HuH-7.5 (cell line): ENCODE measurements at places on chromosomes 16 and 17.
A peak's percentile ranks its signal among the peaks of the same experiment; 100 is the strongest.

GRCh38 chr16:17412221-17412620 is 58.5 kb downstream of the XYLT1 start:
- no peak for DNase-seq

DNA sequence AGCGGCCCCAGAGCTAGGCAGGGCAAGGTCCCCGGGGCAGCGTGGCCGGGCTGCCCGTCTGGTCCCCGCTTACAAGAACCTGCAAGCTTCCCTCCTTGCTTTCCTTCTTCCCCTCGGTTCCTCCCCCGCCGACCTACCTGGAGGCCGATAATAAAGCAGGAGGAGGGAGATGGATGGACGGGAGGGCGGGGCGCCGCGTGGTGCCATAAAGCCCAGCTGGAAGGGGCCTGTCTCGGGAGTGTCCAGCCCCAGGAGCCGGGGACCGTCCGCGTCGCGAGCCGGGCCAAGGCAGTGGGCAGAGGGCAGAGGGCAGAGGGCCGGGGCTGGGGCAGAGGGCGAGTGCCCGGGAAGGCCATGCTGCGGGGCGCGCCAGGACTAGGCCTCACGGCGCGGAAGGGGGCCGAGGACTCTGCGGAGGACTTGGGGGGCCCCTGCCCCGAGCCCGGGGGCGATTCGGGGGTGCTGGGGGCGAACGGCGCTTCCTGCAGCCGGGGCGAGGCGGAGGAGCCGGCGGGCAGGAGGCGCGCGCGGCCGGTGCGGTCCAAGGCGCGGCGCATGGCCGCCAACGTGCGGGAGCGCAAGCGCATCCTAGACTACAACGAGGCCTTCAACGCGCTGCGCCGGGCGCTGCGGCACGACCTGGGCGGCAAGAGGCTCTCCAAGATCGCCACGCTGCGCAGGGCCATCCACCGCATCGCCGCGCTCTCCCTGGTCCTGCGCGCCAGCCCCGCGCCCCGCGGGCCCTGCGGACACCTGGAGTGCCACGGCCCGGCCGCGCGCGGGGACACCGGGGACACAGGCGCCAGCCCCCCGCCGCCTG is at the start of gene BHLHA9:
Gene BHLHA9 (plus strand): TSS at position 235 of the 820 bp plus-strand sequence. CDS start 120 bp downstream, at position 355.
- no peak for DNase-seq

DNA sequence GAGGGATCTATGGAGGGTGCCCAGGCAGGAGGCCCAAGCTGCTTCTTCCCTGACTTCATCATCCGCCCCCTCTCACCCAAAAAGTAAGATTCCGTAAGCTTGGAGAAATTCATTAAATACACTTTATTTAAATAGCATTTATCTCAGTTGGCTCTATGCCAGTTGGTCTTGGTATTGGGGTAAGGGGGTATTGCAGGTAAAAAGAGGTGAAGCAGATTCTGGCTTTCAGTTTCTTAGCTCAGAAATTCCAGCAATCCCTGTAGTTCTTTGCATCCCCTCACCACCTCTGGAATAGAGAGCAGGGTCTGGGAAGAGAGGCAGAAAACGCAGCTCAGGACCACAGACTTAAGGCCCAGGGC is 750 bp upstream of the ALDOC start:
- no peak for DNase-seq

DNA sequence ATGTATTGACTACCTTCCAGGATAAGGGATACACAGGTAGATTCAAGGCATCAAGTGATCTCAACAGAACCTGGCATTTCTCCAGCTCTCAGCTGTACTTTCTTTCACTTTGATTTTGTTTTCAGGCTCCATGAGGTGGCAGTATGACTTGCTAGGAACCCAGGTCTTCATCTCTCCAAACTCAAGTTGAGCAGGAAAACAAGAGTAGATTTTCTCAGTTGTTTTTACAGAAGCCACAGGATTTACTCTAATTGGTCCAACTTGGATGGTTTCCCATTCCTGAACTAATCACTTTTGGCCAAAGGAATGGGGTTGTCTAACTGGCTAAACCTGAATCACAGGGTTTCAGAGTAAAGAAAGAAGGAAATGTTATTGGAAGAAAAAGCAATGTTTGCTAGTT is 146.6 kb downstream of the TRIM37 start:
- peak; percentile 73 for DNase-seq

DNA sequence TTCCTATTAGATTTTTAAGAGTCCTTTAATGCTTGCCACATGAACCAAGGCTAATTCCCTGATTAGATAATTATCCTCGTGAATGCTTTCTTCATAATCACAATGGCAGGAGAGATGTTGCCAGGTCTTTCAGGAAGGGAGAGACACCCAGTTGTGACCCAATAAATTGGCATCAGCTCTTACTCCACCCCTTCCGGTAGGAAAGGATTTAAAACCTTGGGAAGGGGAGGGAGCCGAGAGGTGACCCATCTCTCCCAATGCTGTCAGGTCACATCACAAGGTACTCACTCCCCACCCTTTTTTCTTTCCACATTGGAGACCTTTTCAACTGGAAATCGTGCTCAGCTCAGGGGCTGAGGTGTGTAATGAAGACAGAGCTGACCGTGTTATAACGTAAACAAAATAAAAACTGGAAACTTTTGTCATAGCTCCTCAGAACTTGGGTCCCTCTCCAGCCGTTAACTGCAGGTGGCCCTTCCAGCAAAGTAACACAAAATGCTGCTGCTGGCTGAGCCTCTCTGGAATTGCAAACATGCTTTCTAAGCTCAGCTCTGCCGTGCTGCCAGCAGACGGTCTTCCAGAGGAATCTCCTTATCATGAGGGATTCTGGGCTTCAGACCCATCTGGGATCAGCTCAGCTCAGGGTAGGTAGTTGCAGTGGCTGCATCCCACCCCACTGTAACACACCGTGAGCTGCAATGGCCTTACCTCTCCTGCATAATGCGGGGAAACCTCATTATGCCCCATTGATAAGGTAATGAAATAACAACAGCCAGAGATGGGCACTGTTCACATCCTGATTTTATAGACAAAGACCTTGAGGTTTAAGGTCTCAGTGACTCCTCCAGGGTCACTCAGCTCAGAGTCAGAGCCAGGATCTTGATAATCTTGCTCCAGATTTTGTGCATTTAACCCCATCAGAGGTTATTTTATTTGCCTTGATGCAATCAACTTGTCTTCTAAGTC is 15.6 kb downstream of the TMEM100 start:
- DNase-seq = no peak

DNA sequence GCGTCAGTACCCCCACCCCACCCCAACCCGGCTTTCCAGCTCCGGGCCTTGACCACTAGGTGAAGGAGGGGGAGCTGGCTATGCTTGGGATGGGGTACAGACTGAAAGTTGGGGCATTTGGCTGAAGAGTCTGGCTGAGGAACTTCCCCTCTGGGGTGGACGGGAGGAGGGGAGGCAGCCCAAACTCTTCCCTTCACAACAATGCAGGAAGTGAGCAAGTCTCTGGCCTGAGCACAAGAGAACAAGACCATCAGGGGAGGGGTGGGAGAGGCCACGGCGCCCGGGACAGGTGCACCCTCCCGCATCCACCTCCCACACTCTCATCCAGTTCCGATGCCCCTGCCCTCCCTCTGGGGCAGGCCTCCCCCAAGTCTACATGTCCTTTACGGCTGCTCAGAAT is 5.6 kb downstream of the USH1G start:
- DNase-seq = no peak

DNA sequence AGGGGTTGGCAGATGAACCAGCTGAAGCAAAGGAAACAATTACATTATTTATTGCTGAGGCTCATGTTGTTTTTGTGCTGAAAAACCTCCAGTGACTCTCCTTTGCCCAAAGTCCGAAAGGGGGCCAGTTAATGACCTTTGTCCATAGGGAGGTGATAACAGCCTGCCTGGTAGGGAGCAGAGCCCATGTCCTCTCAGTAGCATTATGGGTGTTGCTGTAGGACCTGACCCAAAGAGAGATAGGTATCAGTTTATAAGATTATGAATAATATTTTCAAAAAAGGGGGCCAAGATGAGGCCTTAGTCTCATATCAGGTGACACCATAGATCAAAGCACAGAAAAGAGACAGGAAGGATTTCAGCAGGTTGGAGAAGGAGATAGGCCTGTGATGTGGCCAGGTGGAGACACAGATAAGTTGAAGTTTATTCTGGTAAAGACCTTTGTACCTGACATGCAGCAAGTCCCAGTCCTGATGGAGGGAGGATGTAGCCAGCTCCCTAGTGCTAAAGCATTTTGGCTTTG is 55.1 kb downstream of the CENPV start:
- DNase-seq = no peak

DNA sequence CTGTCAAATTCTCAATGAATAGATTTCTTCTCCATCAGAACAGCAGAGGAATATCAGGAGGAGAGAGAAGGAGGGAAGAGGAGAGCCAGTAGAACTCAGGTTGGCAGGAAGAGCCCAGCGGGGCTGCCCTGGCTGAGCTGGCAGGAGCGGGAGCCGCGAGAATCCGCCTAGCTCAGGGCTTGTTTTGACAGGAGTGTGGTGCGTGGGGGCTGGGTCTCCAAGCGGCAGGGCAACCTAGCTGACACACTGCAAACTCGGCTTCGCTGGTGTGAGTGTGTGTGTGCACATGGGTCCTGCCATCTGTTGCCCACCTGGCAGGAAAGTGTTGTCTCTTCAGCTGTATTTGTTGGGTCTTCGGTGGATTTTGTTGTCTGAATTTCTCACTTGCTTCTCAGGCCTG is 27.9 kb upstream of the BCAR1 start:
- no peak for DNase-seq

- peak; percentile 70 for DNase-seq
These were observed 9.9 kb upstream of the NAGS start for GRCh38 chr17:43994272-43995149.

DNA sequence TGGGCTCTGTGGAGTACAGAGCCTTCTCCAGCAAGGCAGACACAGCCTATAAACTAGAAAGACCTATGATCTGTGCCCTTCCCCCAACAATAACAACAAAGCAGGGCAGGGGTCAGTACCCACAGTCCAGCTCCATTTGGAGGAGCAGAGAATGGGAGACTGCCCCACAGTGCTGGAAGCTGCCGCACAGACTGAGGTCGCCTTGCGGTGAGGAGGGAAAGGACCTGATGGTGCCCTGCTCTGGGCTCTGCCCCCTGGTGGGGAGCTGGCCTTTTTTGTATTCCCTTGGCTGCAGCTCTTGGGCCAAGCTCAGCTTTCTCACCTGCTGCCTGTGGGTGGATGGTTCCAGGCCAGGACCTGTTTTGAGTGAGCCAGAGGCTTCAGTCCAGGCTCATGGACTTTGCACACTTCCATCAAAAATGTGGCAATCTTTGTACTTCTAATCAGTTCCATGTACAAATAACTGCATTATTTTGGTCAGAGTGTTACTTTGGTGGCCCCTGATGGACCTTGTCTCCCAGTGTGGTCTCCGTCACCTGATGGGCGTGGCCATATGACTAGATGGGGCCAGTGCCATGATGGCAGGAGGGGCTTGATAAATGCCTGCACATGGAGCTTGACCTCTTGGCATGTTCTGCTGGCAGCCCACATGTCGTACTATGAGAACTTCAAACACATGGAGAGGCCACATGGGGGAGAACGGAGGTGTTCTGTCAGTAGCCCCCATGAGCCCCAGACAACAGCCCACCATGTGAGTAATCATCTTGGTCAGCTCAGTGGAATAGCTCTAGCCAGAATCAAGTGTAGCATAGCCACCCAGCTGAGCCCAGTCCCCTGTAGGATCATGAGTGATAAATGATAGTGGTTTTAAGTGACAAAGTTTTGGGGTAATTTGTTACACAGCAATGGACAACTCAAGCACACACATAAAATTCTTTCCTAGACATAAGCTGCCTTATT is 24.2 kb downstream of the B9D1 start:
- DNase-seq = peak; percentile 86

- DNase-seq = no peak
These were observed 410.6 kb downstream of the SLC39A11 start for GRCh38 chr17:72681844-72682243.

- no peak for DNase-seq
These were observed 55.8 kb downstream of the ACTG1 start for GRCh38 chr17:81456798-81457197.

- no peak for DNase-seq
These were observed 14.9 kb downstream of the MYO1D start for GRCh38 chr17:32861981-32862380.

- DNase-seq = no peak
These were observed 5.2 kb upstream of the CDC42EP4 start for GRCh38 chr17:73316919-73317505.

DNA sequence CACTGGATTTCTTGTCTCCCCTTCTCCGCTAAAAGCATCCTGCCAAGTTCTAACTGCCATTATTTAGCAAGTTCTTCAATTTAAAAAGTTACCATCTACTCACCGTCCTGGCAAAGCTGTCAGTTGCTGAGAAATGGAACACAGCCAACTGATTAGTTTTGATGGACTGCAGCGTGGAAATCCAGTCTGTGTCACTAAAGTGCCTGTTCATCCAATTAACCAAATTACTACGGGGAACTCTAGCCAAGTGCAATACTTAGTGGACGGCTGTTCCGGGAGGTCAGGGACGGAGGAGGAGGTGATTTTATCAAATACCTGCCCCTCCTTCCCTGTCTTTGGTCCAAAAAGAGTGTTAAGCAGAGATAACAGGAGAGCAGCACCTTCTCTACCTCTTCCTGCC is 260.7 kb downstream of the MAF start:
- DNase-seq = no peak

- no peak for DNase-seq
These were observed 12.0 kb downstream of the FAM83G start for GRCh38 chr17:18992454-18993130.

GRCh38 chr16:75559564-75560372 is 3.7 kb upstream of the TMEM231 start:
- no peak for DNase-seq

- DNase-seq = no peak
These were observed 180.5 kb upstream of the TOX3 start for GRCh38 chr16:52727441-52727840.

GRCh38 chr17:35548978-35549377 is 11.5 kb upstream of the SLFN12L start:
- DNase-seq = no peak

GRCh38 chr17:56908001-56908542 is 5.8 kb downstream of the TRIM25 start:
- DNase-seq = no peak

- no peak for DNase-seq
These were observed 416.6 kb upstream of the PMFBP1 start for GRCh38 chr16:72588551-72588950.

- DNase-seq = no peak
These were observed 24.8 kb upstream of the SLC25A19 start for GRCh38 chr17:75313941-75314551.

DNA sequence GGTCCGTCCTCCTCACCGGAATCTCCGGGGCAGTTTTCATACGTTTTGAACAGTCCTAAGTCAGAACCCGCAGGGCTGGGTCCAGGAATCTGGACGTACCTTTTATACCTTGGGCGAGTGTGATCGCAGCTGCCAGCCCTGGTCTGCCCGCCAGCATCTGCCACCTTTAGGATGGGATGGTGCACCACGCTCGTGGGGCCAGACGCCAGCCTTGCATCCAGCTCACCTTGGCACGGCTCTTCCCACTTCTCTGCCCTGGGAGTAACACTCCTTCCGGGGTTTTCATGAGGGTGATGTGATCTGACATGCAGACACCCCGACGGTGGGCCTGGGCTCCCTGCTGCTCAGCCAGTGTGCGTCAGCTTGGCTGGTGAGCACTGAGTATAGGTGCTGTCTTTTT is 66.6 kb upstream of the ZNF469 start:
- DNase-seq = no peak
